ENCODE measurements at places on chromosomes 11 and 22. TPM values are rescaled to one million over a fixed set of nuclear protein-coding genes. Genes with fewer than 3 reads are reported as not detected.

- H3K27ac ChIP-seq = peak overlapping the region; percentile 45
- peak overlapping the region; percentile 28 for H3K4me3 ChIP-seq
- DNase-seq = peak; percentile 84
- H3K4me1 ChIP-seq = peaks cover 38% of the 10 kb centered on the region
These were observed 21.9 kb upstream of the SCN2B start for GRCh38 chr11:118198370-118198769.

- H3K4me3 ChIP-seq = no peak overlapping the region
- H3K36me3 ChIP-seq = no peaks in the 10 kb centered on the region
- no peak overlapping the region for H3K27ac ChIP-seq
- DNase-seq = no peak
- H3K27me3 ChIP-seq = no peaks in the 10 kb centered on the region
- H3K4me1 ChIP-seq = no peaks in the 10 kb centered on the region
These were observed 44.0 kb downstream of the FDX1 start for GRCh38 chr11:110473706-110474105.

DNA sequence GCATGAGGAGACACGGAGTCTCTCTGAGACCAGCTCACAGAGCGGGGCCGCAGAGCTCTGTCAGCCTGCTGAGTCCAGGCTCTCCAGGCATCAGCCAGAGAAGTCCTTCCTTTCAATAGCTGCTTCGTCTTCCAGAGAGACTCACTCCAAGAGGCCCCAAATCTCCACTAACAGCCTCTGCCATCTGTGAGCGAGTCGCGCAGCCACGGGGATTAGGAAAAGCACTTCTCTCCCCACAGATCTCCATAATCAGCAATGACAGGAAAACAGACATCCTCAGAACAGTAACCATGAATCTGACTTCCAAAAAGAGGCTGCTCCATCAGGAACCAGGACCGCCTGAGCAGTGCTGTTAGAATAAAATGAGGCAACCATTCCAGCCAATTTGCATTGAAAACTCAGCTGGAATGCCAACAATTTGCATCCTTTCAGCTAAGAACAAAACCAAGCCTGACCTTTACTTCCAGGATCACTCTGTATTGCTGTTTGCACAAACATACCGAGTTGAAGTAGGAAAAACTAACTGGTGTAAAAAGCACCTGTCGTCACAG lies 65.4 kb downstream of the SMCO4 start:
- H3K36me3 ChIP-seq = peaks cover 25% of the 10 kb centered on the region
- H3K4me3 ChIP-seq = no peak overlapping the region
- no peak for DNase-seq

- H3K4me1 ChIP-seq = peaks cover 32% of the 10 kb centered on the region
- peak overlapping the region; percentile 36 for H3K27ac ChIP-seq
- H3K4me3 ChIP-seq = no peak overlapping the region
These were observed 49.0 kb upstream of the GCAT start for GRCh38 chr22:37758694-37759093.

GRCh38 chr11:68968306-68969250 lies 12.2 kb downstream of the MRGPRD start:
- H3K27ac ChIP-seq = no peak overlapping the region
- no peak overlapping the region for H3K4me3 ChIP-seq

DNA sequence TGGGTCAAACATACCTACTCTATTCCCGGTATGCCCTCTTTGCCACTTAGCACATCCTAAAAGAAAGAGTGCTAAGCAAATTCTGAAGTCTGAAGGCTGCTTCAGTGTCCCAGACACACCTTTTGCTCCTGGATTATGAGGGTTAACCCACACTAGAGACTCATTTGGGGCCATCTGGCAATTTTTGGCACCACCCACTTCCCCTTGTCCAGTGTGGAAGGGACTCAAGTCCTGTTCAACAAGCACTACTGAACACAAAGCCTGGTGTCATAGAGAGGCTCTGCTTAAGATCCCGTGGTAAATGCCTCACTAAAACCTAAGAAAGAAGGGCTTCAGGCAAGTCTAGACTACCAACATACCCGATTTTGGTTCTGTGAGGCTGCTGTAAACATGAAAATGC lies 85.8 kb downstream of the SERGEF start:
- no peaks in the 10 kb centered on the region for H3K36me3 ChIP-seq
- H3K4me1 ChIP-seq = peaks cover 26% of the 10 kb centered on the region
- no peak overlapping the region for H3K4me3 ChIP-seq
- no peak for DNase-seq

GRCh38 chr11:84130646-84131427 lies 844.7 kb upstream of the CCDC90B start:
- no peak for DNase-seq
- no peaks in the 10 kb centered on the region for H3K4me1 ChIP-seq
- no peaks in the 10 kb centered on the region for H3K27me3 ChIP-seq

DNA sequence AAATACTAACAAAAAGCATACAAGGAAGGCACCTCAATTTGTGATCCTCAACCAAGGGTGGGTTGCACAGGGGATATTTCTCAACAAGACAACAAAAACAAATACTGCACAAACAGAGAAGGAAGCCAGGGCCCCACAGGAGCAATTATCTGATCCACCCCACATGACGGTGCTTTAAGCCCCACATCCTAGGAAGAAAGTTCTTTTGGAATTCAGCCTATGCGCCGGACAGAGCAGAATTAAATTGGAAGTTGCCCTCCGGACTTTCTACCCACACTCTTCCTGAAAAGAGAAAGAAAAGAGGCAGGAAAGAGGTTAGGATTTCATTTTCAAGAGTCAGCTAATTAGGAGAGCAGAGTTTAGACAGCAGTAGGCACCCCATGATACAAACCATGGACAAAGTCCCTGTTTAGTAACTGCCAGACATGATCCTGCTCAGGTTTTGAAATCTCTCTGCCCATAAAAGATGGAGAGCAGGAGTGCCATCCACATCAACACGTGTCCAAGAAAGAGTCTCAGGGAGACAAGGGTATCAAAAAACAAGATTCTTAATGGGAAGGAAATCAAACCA lies 40.6 kb downstream of the OSBP start:
- H3K27me3 ChIP-seq = no peaks in the 10 kb centered on the region
- H3K4me1 ChIP-seq = peaks cover 12% of the 10 kb centered on the region
- H3K4me3 ChIP-seq = no peak overlapping the region
- H3K27ac ChIP-seq = peak overlapping the region; percentile 46
- peaks cover 50% of the 10 kb centered on the region for H3K36me3 ChIP-seq
- DNase-seq = no peak

- no peak overlapping the region for H3K4me3 ChIP-seq
- no peak overlapping the region for H3K27ac ChIP-seq
- no peak for DNase-seq
These were observed 326.6 kb downstream of the MN1 start for GRCh38 chr22:27474711-27475547.

DNA sequence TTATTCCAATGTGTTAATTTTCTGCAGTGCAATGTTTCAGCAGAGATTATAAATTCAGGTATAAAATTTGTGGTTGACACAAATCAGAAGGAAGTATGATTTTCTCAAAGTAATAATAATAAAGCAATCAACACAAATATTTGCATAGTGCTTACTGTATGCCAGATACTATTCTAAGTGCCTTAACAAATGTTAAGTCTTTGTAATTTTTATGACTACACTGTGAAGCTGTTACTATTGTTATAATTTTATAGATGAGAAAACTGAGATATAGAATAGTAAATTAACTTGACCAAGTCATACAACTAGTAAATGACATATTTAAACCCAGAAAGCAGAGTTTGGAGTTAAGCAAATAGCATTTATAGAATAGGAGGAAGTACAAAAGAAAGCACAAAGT lies 16.4 kb upstream of the OR6X1 start:
- DNase-seq = no peak
- H3K4me1 ChIP-seq = no peaks in the 10 kb centered on the region
- no peaks in the 10 kb centered on the region for H3K36me3 ChIP-seq

- DNase-seq = no peak
- H3K27me3 ChIP-seq = no peaks in the 10 kb centered on the region
- H3K36me3 ChIP-seq = peaks cover 26% of the 10 kb centered on the region
- H3K4me3 ChIP-seq = peak overlapping the region; percentile 94
These were observed 506 bp downstream of the MCM5 start for GRCh38 chr22:35400501-35400790.

DNA sequence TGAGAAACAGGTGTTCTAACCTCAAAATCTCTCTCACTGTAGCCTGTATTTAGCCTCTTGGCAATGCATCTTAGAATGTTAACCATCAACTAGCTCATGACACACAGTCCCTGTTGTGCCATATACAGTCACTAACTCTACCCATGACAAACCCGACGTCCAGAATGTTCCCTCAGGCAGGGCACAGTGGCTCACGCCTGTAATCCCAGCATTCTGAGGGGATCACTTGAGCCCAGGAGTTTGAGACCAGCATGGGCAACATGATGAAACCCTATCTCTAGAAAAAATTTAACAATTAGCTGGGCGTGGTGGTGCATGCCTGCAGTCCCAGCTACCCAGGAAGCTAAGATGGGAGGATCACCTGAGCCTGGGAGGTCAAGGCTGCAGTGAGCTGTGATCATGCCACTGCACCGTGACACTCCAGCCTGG lies 18.2 kb upstream of the CCDC34 start:
- no peaks in the 10 kb centered on the region for H3K27me3 ChIP-seq
- DNase-seq = no peak
- peaks cover 23% of the 10 kb centered on the region for H3K4me1 ChIP-seq
- no peak overlapping the region for H3K4me3 ChIP-seq

DNA sequence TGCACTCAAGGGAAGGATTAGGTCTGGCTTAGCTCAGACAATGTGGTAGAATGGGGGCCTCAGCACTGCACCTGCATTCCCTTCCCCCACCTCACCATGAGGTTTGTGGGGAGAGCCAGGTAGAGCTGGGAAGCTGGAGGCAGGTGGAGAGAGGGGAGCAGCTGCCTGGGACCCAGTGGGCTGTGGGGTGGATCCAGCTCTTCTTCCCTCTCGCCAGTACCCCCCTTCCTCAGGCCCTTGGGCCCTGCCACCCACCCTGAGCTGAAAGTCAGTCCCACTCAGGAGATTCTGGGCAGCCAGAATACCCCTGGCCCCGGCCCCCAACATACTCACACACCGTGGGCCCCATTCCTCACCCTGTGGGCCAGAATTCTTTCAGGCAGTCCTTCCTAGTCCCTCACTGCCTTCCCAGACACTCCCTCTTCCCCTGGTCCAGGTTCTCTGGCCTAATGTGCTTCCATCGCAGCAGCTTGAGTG lies 3.1 kb upstream of the POLD4 start:
- H3K36me3 ChIP-seq = no peaks in the 10 kb centered on the region
- H3K27me3 ChIP-seq = no peaks in the 10 kb centered on the region
- H3K4me3 ChIP-seq = no peak overlapping the region
- peak overlapping the region; percentile 99 for H3K27ac ChIP-seq
- H3K4me1 ChIP-seq = peaks cover 58% of the 10 kb centered on the region

GRCh38 chr11:123630126-123630608 lies 24.3 kb downstream of the SCN3B start:
- H3K4me3 ChIP-seq = no peak overlapping the region
- DNase-seq = no peak
- no peaks in the 10 kb centered on the region for H3K27me3 ChIP-seq
- H3K4me1 ChIP-seq = peaks cover 22% of the 10 kb centered on the region

GRCh38 chr11:110335358-110335757 lies 38.9 kb upstream of the RDX start:
- H3K27ac ChIP-seq = no peak overlapping the region
- no peaks in the 10 kb centered on the region for H3K36me3 ChIP-seq
- no peaks in the 10 kb centered on the region for H3K4me1 ChIP-seq
- no peaks in the 10 kb centered on the region for H3K27me3 ChIP-seq

DNA sequence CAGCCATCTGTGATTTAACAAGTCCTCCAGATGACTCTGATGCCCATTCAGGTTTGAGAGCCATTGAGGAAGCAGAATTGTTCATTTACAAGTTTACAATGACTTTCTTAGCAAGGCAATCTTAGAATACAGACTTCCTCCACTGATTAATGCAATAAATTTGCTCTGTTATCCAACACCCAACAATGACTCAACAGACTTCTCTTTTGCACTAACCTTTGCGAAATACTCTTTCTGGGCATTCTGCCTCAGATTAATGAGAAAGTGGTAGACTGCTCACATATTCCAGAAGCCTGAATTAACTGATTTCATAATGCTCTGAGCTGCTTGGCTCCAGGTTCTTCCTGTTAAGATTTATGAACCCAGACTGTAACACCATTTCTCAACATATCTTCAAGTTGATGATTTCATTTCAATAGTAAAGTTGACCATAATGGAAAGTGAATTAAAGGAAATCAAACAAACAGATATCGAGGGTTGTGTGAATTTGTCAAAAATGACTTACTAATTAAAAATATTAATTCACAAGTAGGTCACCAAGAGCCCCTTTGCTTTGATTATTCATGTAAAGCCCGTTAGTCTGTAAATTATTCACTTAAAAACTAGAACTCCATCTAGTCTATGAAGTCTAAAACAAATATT lies 70.5 kb upstream of the BLID start:
- no peaks in the 10 kb centered on the region for H3K36me3 ChIP-seq
- no peak for DNase-seq
- H3K4me3 ChIP-seq = no peak overlapping the region
- peaks cover 7% of the 10 kb centered on the region for H3K4me1 ChIP-seq
- no peaks in the 10 kb centered on the region for H3K27me3 ChIP-seq

DNA sequence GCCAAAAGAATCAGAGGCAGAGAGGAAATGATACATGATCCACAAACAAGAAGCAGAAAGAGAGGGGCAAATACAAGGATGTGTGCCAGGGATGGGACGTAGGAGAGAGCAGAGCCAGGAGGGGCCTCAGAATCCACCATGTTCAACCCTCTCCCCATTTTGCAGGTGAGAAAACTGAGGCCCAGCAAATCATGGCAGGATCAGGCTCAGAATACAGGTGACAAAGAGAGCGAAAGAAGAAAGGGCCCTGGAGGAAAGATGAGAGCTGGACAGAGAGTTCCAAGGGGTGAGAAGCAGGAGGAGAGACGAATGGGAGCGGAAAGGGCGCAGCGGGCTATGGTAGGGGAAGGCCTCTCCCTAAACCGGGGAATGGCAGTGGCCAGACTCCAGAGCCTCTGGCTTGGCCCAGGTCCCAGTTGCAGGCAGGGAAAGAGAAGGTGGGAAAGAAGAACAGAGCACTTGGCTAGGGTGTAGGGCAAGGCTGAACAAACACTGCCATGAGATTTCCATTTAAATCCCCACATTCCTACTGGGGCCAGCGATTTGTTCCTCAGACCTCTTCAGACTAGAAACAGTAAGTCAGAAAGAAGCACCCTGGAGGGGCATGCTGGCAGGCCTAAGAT lies 44.4 kb upstream of the TSKU start:
- no peak for DNase-seq
- H3K27me3 ChIP-seq = no peaks in the 10 kb centered on the region
- peaks cover 28% of the 10 kb centered on the region for H3K4me1 ChIP-seq
- H3K36me3 ChIP-seq = no peaks in the 10 kb centered on the region

QSER1 gene
- 15.0 TPM for total RNA-seq

MAP4K2 gene
- total RNA-seq = 7.5 TPM

OR51B4 gene
- total RNA-seq = not detected

YPEL4 gene
- total RNA-seq = 0.55 TPM

HBB gene
- 100 TPM for total RNA-seq

KRTAP5-7 gene
- total RNA-seq = not detected

LINC01488 gene
- total RNA-seq = 0.38 TPM

MS4A4A gene
- 13.9 TPM for total RNA-seq

KCNQ1 gene
- 41.8 TPM for total RNA-seq

MPZL2 gene
- 13.4 TPM for total RNA-seq

KRTAP5-2 gene
- total RNA-seq = not detected

FOLR1 gene
- total RNA-seq = 0.49 TPM

STIM1 gene
- 32.0 TPM for total RNA-seq

LARGE1 gene
- 117 TPM for total RNA-seq

CARD10 gene
- 9.0 TPM for total RNA-seq

BTBD18 gene
- not detected for total RNA-seq
